Trophoblast cell (in vitro differentiated cells and primary cell): ENCODE measurements at places on chromosomes 6 and 20.

- DNase-seq, result no peak
- no peak overlapping the region for H3K27ac ChIP-seq
- H3K27me3 ChIP-seq, result peaks cover 9% of the 10 kb centered on the region
- H3K4me1 ChIP-seq, result no peaks in the 10 kb centered on the region
- H3K36me3 ChIP-seq, result no peaks in the 10 kb centered on the region
- H3K4me3 ChIP-seq, result no peak overlapping the region
Observed at GRCh38 chr6:30480536-30481156, 8.7 kb upstream of the HLA-E start.

DNA sequence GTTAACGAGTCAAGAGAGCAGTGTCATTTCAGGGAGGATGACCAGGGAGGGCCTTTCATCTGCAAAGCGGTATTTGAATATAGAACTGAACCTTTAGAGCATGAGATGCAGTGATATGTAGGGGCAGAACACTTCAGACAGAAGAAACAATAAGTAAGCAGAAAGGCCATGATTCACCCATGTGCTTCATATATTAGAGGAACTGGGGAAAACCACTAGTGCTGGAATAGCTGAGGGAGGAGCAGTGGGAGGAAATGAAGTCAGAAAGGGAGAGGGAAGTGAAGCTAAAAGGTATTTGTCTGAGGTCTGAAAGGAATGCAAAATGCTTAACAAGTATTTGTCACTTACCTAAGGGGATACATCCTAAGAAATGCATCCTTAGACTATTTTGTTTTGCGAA lies 391.2 kb downstream of the ADGRB3 start:
- no peak overlapping the region for H3K27ac ChIP-seq
- no peak overlapping the region for H3K4me3 ChIP-seq
- no peaks in the 10 kb centered on the region for H3K4me1 ChIP-seq
- no peaks in the 10 kb centered on the region for H3K27me3 ChIP-seq
- H3K36me3 ChIP-seq, result no peaks in the 10 kb centered on the region

- H3K4me3 ChIP-seq, result no peak overlapping the region
- H3K27ac ChIP-seq, result no peak overlapping the region
- H3K4me1 ChIP-seq, result no peaks in the 10 kb centered on the region
- H3K36me3 ChIP-seq, result no peaks in the 10 kb centered on the region
- no peak for DNase-seq
Observed at GRCh38 chr6:129621252-129621651, 88.7 kb downstream of the ARHGAP18 start.

GRCh38 chr20:21286775-21287174 lies 16.4 kb upstream of the XRN2 start:
- H3K4me1 ChIP-seq, result no peaks in the 10 kb centered on the region
- no peaks in the 10 kb centered on the region for H3K36me3 ChIP-seq
- H3K27me3 ChIP-seq, result no peaks in the 10 kb centered on the region
- DNase-seq, result no peak
- H3K27ac ChIP-seq, result no peak overlapping the region

GRCh38 chr6:138239774-138240173 lies 21.5 kb upstream of the PBOV1 start:
- no peak for DNase-seq
- H3K4me1 ChIP-seq, result no peaks in the 10 kb centered on the region
- no peak overlapping the region for H3K4me3 ChIP-seq
- H3K27me3 ChIP-seq, result no peaks in the 10 kb centered on the region
- H3K27ac ChIP-seq, result no peak overlapping the region

DNA sequence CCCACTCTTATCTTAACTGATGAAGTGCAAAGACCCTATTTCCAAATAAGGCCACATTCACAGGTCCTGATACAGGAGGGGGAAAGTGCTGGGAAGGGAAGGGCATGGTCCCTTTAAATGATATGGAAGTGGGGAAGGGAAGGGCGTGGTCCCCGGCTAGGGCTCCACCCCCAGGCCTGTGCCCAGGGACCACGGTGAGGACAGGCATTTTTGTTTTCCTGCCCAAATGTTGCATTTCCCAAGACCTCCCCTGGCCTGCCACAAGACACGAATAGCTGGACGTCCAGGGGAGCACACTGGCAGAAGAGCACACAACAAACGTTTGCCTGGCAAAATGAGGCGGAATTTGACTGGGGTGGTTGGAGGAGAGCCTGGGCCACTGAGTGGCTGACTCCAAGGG lies 16.1 kb upstream of the HFE start:
- no peak overlapping the region for H3K4me3 ChIP-seq
- H3K36me3 ChIP-seq, result no peaks in the 10 kb centered on the region
- H3K27ac ChIP-seq, result no peak overlapping the region
- no peak for DNase-seq
- peaks cover 7% of the 10 kb centered on the region for H3K4me1 ChIP-seq

DNA sequence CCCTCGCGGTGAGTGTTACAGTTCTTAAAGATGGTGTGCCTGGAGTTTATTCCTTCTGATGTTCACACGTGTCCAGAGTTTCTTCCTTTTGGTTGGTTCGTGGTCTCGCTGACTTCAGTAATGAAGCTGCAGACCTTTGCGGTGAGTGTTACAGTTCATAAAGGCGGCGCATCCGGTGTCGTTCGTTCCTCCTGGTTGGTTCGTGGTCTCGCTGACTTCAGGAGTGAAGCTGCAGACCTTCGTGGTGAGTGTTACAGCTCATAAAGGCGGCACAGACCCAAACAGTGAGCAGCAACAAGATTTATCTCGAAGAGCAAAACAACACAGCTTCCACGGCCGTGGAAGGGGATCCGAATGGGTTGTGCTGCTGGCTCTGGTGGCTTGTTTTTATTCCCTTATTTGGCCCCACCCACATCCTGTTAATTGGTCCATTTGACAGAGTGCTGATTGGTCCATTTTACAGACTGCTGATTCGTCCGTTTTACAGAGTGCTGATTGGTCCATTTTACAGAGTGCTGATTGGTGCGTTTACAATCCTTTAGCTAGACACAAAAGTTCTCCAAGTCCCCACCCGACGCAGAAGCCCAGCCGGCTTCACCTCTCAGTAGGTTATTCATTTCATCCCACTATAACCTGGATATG lies 48.2 kb upstream of the ARG1 start:
- no peaks in the 10 kb centered on the region for H3K36me3 ChIP-seq
- no peak overlapping the region for H3K4me3 ChIP-seq
- no peaks in the 10 kb centered on the region for H3K27me3 ChIP-seq
- H3K4me1 ChIP-seq, result no peaks in the 10 kb centered on the region
- H3K27ac ChIP-seq, result no peak overlapping the region

GRCh38 chr6:125485757-125486156 lies 184.0 kb upstream of the HDDC2 start:
- no peak for DNase-seq
- no peak overlapping the region for H3K27ac ChIP-seq
- H3K36me3 ChIP-seq, result no peaks in the 10 kb centered on the region
- peaks cover 5% of the 10 kb centered on the region for H3K4me1 ChIP-seq

DNA sequence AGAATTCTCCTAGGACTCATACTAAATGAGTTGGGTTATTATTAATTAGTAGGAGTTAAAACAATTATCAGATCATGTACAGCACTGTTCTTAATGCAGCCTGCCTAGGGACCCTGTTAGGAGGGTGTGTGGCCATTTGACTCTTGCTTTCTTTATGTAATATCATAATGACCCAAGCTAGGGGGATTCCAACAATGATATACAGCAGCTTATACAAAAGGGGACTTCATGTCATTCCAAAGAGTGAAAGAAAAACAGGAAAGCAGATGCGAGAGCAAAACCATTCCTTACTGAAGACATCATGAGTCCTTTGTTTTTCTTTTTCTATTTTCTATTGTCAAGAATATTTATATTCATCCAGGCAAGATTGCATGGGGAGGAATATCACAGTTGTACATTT lies 455.2 kb downstream of the PLCB1 start:
- no peaks in the 10 kb centered on the region for H3K4me1 ChIP-seq
- H3K36me3 ChIP-seq, result no peaks in the 10 kb centered on the region
- no peaks in the 10 kb centered on the region for H3K27me3 ChIP-seq
- no peak for DNase-seq
- H3K27ac ChIP-seq, result no peak overlapping the region

- no peaks in the 10 kb centered on the region for H3K27me3 ChIP-seq
- H3K4me3 ChIP-seq, result no peak overlapping the region
- no peaks in the 10 kb centered on the region for H3K4me1 ChIP-seq
- no peak overlapping the region for H3K27ac ChIP-seq
Observed at GRCh38 chr20:24382743-24383142, 86.7 kb upstream of the SYNDIG1 start.
